A549 treated with Mapracorat at 1 μM for 4 hours (cell line): ENCODE measurements at places on chromosomes 13 and 19. TPM values are rescaled to one million over a fixed set of nuclear protein-coding genes. Genes with fewer than 3 reads are reported as not detected.

RFPL4A gene
- 0.35 to 0.58 TPM (median 0.41 TPM) in 5 replicates for total RNA-seq

NALCN gene
- 3.2 to 4.6 TPM (median 4.1 TPM) in 5 replicates for total RNA-seq

B3GNT3 gene
- 3.6 to 4.9 TPM (median 4.3 TPM) in 5 replicates for total RNA-seq

LONP1 gene
- total RNA-seq: 45.3 to 65.6 TPM (median 59.0 TPM) in 5 replicates

CTU1 gene
- 4.4 to 14.5 TPM (median 14.3 TPM) in 5 replicates for total RNA-seq

KLHL1 gene
- total RNA-seq: not detected in 5 replicates

GET3 gene
- 78.1 to 102 TPM (median 96.8 TPM) in 5 replicates for total RNA-seq

MCEMP1 gene
- not detected in 5 replicates for total RNA-seq

SULT2A1 gene
- total RNA-seq: not detected in 5 replicates

UBE2L5 gene
- not detected in 5 replicates for total RNA-seq

PRSS57 gene
- 0.18 to 0.23 TPM in 2 of 5 replicates, not detected in the others for total RNA-seq

ZNF615 gene
- 2.8 to 4.8 TPM (median 3.5 TPM) in 5 replicates for total RNA-seq

APOC1 gene
- 98.6 to 128 TPM (median 113 TPM) in 5 replicates for total RNA-seq

CCDC61 gene
- 3.7 to 6.2 TPM (median 4.5 TPM) in 5 replicates for total RNA-seq

MBD3L2 gene
- total RNA-seq: not detected in 5 replicates

DEDD2 gene
- 50.3 to 74.2 TPM (median 67.4 TPM) in 5 replicates for total RNA-seq

ZNF665 gene
- total RNA-seq: not detected in 5 replicates

CCDC122 gene
- total RNA-seq: 0.98 to 5.6 TPM (median 3.5 TPM) in 5 replicates

HIF3A gene
- total RNA-seq: 0.05 to 0.12 TPM in 2 of 5 replicates, not detected in the others

ARHGAP33 gene
- total RNA-seq: 3.9 to 9.3 TPM (median 7.6 TPM) in 5 replicates

PGLYRP2 gene
- total RNA-seq: 0.06 TPM in 1 of 5 replicates, not detected in the others

TEKTIP1 gene
- total RNA-seq: not detected in 5 replicates

FSD1 gene
- 7.4 to 9.3 TPM (median 8.8 TPM) in 5 replicates for total RNA-seq

LMTK3 gene
- total RNA-seq: 2.1 to 5.4 TPM (median 4.9 TPM) in 5 replicates

KLK2 gene
- 0.40 TPM in 1 of 5 replicates, not detected in the others for total RNA-seq

KCNRG gene
- total RNA-seq: 0.43 to 0.78 TPM (median 0.57 TPM) in 5 replicates

DIRAS1 gene
- total RNA-seq: 3.1 to 4.9 TPM (median 4.2 TPM) in 5 replicates

TEX101 gene
- not detected in 5 replicates for total RNA-seq

RAB3A gene
- total RNA-seq: 0.41 to 1.1 TPM (median 0.77 TPM) in 5 replicates

CYP4F8 gene
- not detected in 5 replicates for total RNA-seq

PDE4A gene
- 3.5 to 4.7 TPM (median 4.3 TPM) in 5 replicates for total RNA-seq

FUT2 gene
- not detected in 5 replicates for total RNA-seq

SPHK2 gene
- 10.0 to 16.5 TPM (median 13.6 TPM) in 5 replicates for total RNA-seq

FFAR2 gene
- total RNA-seq: not detected in 5 replicates

FFAR1 gene
- not detected in 5 replicates for total RNA-seq

LGALS14 gene
- total RNA-seq: not detected in 5 replicates
